A549 treated with GW870086 at 1 μM for 4 hours (cell line): ENCODE measurements at places on chromosomes 3 and 15. TPM values are rescaled to one million over a fixed set of nuclear protein-coding genes. Genes with fewer than 3 reads are reported as not detected.

Gene GOLGA8R
- total RNA-seq = 0.15 to 0.30 TPM (median 0.17 TPM) in 5 replicates

Gene CCR3
- not detected in 5 replicates for total RNA-seq

Gene IFRD2
- 69.2 to 98.8 TPM (median 94.6 TPM) in 5 replicates for total RNA-seq

Gene WWTR1
- 126 to 150 TPM (median 147 TPM) in 5 replicates for total RNA-seq

Gene RAB6B
- 1.9 to 3.3 TPM (median 2.7 TPM) in 5 replicates for total RNA-seq
